CD4-positive, alpha-beta T cell treated with Interleukin-17A for 1 hour (primary cell): ENCODE measurements at places on chromosomes 2 and 18.

GRCh38 chr2:146701183-146701582 lies 1143.6 kb upstream of the ACVR2A start:
- DNase-seq, result no peak

- no peak for DNase-seq
These were observed 217.6 kb upstream of the FIGN start for GRCh38 chr2:163953390-163953907.

GRCh38 chr2:134685967-134686366 lies 32.8 kb downstream of the TMEM163 start:
- DNase-seq, result no peak

DNA sequence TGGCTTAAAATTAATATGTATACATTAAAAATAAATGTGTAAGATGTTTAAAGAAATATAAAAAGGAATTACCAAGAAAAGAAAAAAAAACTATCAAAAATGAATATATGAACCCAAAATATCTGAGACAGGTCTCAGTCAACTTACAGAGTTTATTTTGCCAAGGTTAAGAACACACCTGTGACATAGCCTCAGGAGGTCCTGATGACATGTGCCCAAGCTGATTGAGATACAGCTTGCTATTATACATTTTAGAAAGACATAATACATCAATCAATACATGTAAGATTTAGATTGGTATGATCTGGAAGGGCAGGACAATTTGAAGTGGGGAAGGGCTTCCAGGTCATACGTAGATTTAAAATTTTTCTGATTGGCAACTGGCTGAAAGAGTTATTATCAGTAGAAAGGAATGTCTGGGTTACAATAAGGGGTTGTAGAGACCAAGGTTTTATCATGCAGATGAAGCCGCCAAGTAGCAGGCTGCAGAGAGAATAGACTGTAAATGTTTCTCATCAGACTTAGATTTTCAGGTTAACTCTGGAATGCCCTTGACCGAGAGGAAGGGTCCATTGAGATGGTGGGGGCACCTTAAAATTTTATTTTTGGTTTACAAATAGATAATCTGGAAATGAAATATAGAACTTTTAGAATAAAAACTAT lies 74.7 kb downstream of the EXOC6B start:
- DNase-seq, result no peak

DNA sequence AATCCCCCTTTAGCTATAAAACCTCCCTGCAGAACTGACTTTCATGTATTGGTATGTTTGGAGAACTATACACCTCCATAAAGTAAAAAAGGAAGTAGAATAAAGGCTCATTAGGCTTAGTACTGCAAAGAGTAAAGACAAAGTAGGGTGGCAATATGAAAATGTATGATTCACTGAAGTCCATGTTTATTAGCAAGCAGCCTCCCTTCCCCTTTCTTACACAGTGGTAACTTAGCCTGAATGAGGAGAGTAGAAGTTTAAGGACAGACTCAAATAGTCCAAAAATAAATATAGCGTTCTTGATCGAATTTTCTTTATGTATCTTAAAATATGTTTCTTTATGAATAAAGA lies 1.5 kb downstream of the ZNF804A start:
- no peak for DNase-seq

DNA sequence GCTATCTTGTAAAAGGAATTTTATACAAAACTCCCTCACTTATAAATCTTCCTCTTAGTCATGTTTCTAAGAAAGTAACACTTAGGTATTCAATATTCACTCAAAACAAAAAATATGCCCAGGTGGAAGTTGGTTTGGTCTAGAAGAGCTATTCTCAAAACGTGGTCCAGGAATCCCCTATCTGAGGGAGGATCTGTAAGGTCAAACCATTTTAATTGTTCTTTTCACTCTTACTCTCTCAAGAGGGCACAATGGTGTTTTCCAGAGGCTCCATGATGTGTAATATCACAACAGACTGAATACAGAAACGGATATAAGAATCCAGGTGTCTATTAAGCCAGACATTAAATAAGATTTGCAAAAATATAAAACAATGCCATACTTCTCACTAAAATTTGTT lies 9.9 kb downstream of the MOB1A start:
- DNase-seq, result no peak

DNA sequence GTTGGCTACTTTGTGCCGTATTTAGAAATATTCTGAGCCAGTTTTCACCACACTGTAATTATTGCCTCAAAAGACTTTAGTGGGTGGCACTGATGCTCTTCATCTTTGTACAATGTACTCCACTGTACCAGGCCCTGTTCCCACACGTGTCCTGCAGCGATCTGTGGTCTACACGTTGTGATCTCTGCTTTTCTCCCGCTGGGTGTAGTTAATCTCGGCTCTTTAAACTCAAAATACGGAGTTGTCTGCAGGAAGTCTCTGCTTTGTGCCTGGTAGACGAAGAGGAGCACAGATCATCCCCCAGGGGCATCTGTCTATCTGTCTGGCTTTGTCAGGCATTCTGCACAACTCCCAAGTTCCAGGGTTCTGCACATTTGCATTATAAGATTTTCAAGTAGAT lies 12.1 kb upstream of the GREB1 start:
- no peak for DNase-seq

- peak; percentile 36 for DNase-seq
These were observed 8.3 kb upstream of the KLF11 start for GRCh38 chr2:10035053-10035422.

DNA sequence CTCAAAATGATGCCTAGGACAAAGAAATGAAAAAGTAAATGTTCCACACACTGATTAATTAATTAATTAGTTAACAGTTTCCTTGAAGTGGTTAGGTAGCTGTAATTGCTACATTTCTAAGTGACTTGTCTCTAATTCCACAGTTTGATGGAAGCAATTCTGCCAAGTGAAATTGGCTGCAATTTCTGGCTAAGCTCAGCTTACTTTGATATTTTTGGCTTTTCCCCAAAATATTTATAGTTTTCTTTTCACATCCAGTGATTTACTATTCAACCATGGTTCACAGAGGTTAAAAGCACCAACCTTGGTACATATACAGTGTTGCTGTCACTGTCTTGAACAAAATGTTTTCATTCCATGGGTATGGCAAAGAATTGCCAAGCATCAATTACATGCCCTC lies 459.5 kb upstream of the CDH20 start:
- DNase-seq, result no peak

DNA sequence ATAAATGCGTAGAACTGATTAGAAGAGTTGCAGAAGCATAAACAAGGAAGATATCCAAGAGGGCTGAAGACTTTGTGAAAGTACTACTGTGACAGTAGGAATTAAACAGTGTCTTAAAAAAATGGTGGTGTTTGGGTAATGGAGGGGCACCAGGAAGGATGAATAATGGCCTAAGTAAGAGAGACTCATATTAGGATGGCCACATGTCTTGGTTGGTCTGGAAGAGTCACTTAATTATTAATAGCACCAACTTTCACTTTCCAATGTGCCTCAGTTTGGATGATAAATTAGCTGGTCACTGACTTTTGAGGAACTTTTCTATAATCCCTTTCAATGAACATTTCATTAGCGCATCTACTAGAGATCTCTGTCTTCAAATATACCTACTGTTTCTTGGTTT lies 372.2 kb downstream of the NYAP2 start:
- DNase-seq, result no peak

DNA sequence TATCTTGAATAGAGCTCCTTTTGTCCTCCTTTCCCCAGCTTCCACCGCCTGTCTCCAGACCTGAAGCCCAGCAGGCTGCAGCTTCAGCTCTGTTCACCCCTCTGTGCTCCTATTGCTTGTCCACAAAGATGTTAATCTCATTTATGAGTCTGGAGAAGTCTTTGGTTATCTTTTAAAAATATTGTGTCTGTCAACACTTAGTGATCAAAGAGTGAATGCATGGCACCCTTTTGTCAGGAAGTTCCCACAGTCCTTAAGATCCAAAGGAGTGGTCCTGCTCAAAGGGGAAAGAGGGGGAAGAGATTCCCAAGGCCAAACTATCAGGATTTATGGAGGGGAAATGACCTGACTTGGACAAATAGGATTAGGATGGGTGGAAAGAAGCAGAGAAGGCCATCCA lies 118.9 kb downstream of the ACAA2 start:
- DNase-seq, result no peak

GRCh38 chr2:14587119-14587518 lies 45.4 kb upstream of the LRATD1 start:
- DNase-seq, result no peak

DNA sequence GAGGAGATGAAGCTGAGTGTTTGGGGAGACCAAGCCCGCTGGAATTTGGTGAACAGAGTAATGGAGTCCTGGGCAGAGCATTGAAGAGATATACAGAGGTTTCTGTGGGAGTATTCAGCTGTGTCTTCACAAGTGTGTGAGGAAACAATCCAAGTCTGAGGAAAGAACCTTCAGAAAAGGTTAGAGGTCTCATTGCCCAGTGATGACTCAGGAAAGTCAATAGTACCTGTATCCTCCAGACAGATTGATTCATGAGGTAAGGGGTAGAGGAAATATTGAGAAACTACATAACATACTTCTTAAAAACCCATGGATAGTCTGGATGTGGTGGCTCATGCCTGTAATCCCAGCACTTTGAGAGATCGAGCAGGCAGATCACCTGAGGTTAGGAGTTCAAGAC lies 392.3 kb downstream of the GALNT13 start:
- DNase-seq, result no peak
